Smooth muscle cell of the brain vasculature (primary cell): ENCODE measurements at places on chromosomes 12 and 14.

DNA sequence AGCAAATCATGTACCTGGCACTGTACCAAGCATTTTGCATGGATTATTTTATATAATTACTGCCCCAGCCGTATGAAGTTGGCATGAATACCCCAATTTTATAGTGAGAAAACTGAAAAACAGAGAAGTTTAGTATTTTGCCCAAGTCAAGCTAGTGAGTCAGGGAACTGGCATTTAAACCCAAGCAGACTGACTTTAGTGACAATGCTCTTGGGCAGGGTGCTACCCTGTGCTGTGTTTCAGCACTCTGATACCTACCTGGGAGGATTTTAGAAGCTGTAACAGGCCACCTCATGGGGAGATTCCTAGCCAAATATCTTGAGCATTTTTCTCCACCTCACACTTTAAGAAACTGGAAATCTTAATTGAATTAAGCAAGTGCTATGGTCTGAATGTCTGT is 98.1 kb upstream of the MAX start:
- DNase-seq, result no peak

DNA sequence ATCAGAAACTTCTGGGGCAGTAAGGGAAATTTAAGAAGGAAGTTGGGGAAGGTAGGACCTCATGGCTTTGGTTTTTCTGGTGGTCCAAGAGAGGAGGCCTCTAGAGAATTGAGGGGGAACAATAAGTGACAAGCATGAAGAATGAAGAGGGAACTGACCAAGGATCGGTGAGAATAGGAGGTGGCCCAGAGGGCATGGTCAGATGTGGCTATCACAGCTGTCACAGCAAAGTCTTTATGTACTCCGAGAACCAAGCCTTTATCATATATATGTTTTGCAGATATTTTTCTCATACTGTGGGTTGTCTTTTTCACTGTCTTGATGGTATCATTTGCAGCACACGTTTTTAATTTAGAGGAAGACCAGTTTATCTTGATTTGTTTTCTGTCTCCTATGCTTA is 64.3 kb downstream of the PPP2R5C start:
- no peak for DNase-seq

DNA sequence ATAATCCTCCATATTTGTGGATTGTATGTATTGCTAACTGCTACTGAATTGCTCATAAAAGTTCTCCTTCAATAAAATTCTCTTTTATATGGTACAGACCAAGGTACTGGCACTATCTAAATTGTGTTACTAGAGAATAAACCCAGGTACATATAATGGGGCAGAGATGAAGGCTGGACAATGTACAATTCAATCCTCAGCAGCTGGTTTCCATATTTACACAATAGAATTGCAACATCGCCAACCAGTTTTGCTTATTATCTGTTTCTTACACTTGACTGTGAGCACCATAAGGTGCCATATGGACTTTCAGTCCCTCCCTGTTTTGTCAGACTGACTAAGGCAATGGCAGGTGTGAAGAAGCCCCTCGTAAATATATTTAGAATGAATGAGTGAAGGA is 18.1 kb downstream of the KITLG start:
- no peak for DNase-seq

- no peak for DNase-seq
Observed at GRCh38 chr14:92382677-92383076, 59.7 kb downstream of the SLC24A4 start.

- no peak for DNase-seq
Observed at GRCh38 chr12:11905534-11905933, 165.2 kb upstream of the BCL2L14 start.

DNA sequence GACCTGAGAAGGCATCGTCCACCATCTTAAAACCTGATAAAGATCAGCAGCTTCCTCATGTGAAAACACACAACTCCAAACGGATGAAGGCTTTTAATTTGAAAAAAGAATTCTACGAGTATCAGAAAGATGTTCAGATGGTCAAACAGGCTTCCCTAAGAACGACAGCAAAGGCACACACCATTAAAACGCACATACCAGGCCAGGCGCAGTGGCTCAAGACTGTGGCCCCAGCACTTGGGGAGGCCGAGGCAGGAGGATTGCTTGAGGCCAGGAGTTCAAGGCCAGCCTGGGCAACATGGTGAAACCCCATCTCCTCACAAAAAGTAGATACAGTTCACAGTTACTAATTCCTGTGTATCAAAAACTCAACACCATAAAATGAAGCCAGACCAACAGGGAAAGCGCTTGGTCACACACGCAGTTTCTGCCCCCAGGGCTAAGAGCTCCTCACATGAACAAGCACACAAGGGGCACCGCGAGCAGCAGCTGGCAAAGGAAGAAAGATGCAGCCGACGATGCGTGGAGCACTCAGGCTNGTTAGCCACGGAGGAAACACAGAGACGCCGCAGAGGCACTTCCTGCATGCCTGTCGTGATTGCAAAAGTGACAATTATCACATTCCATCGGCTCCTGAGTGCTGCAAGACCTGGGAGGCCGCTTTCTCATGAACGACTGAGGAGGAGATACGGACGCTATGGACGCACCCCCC is 78.0 kb downstream of the NOC4L start:
- DNase-seq, result no peak

- no peak for DNase-seq
Observed at GRCh38 chr14:94345344-94346064, 22.4 kb upstream of the SERPINA6 start.

DNA sequence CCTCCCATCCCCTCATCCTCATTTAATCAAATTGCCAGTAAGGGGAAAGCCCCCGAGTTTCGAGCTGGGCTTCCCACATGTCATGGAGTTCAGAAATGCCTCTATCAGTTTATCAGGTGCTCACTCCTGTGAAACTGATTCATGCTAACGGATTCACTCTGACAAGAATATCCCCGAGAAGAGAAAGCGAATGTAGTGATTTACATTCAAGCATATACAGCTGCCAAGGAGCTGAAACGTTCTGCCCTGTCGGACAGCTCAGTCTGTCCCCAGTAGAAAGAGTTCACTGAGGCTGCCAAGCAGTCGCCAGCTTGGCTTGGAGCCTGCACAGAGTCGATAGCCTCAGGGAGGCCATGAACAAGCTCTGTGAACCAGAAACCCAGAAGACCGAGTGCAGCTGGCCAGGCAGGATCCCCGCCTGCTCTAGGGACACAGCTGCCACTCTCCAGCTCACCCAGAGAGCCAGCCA is 88.4 kb downstream of the TMCC3 start:
- DNase-seq, result no peak

GRCh38 chr12:113149361-113150150 is at the start of gene CFAP73:
Gene CFAP73 (plus strand): TSS chr12:113149724. CDS start chr12:113149858, 134 bp downstream.
- peak; percentile 37 for DNase-seq

DNA sequence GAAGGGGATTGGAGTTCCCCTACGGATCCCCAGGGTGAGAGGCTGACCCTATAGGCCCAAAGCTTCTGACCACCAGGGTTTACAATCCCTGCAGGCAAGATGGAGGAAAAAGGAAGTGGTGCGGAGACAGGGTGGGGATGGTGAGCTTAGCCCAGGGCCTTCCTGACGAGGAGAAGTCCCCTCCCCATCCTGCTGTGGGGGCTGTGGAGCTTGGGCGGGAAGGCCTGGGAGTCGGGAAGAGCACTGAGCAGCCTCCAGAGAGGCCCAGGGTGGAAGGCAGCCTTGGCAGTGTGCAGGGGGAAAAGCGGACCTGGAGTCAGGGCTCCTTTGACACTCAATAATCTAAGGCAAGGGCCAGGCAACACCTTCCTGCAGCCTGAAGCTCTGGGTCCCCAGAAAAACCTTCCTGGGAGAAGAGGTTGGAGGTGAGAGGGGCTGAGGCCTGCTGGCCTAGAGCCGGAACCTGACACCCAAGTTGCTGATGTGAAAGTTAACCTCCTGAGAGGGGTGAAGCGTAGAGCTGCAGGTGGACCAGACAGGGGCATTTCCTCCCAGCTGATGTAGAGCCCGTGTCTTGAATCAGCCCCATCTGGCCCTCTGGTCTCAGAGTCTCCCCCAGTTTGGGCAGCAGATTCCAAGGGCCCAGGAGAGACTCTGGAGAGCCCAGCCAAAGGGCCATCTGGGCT is 6.0 kb downstream of the HDAC7 start:
- DNase-seq, result no peak

DNA sequence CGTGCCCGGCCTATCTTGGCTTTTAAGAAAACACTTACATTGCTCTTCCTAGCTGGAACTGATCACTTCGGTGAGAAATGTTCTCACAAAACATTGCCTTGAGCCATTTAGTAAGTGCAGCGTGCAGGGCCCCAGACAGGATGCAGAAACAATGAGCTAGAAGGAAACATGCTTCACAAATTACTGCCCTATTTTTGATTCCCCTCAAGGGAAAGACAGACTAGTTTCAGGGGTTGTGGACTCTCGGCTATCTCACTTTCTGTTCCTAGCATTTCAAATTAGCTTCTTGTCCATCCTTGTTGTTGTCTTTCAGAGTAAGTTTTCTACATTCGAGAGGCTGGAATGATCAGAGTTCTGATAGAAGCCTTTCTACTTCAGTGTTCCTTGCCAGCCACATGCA is 21.6 kb downstream of the TGFB3 start:
- no peak for DNase-seq

DNA sequence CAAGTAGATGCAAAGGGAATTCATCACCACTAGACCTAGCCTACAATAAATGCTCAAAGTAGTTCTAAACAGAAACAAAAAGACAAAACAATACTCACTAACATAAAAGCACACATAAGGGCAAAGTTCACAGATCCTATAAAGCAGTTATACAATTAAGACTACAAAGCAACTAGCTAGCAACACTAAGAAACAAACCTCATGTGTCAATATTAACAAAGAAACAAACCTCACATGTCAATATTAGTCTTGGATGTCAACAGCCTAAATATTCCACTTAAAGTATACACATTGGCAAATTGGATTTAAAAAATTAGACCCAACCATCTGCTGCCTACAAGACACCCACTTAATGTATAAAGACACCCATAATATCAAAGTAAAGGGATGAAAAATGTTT is 152.7 kb downstream of the KCNK10 start:
- no peak for DNase-seq

- no peak for DNase-seq
Observed at GRCh38 chr14:92794547-92794941, 439 bp downstream of the GOLGA5 start.

DNA sequence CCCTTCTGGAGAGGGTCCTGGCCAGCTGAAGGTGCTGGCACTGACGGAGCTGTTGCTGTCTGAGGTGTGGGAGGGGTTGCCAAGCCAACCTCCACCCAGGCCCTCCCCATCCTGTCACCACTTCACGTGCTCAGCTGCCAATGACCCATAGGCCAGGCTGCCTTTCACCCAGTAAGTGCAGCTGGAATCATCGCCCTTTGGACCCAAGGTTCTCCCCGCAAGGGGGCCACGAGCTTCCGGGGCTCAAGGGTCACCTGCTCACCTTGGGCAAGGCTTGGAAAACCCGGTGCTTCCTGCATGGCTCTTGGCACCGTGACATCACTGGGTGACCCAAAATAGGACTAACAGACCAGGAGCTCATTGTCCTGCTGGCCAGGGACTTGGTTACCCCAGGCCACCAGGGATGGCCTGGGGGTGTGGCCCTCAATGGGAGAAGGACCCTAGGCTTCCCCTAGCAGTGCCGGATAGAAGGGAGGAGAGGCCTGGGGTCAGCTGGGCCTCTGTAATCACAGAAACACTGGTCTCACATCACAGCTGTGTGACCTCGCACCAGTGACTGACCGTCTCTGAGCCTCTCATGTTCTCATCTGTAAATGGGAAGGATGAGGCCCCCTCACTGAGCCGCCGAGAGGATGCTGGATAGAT is 51.3 kb downstream of the CCDC85C start:
- DNase-seq, result no peak

DNA sequence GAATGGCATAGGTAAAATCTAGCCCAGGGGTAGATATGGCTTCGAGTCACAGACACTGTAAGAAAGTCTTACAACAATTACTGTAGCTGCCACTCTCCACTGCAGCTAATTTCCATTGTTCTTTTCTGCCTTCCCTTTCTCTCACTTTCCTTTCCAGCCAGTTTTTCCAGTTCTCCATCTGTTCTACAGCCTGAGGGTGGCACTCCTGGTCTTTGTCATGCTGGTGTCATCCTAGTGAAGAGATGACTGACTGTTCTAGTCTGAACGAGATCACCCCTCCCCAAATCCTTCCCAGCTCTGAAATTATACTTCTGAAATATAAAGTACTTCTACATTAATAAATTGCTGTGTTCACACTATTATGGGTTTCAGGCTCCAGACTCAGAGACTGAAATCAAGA is 74.2 kb upstream of the CSRP2 start:
- DNase-seq, result no peak

DNA sequence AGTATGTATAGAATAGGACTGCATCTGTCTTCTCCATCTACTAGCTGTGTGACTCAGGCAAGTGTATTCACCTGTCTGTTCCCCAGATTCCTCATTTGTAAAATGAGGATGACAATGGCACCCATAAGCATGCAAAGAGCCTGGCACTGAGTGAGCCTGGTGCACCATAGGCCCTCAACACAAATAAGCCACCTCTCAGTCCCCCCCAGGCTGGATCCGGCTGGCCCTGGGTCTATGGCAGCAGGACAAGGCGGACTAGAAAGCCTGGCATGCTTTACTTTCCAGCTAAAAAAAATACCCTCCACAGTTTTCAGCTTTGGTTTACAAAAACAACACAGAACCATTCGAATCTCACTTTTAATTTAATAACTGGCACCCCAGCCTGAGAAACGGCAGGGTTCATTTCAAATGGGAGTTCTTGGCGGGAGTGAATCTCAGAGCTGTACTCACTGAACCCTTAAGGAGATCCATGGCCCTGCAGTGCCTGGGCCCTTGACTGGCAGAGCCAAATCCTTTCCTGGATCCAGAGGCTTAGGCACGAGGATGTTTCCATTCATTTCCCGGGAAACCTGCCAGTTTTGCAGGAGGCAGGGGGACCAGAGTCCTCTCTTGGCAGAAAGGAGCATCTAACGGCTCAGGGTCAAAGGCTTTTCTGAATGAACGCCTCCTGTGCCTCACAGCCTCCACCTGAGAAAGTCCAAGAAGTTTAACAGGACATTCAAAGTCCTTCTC is 17.7 kb downstream of the SYNE3 start:
- no peak for DNase-seq

GRCh38 chr14:24690492-24690891 is 56.5 kb upstream of the GZMB start:
- no peak for DNase-seq

GRCh38 chr14:48686650-48687049 is 899.5 kb downstream of the RPS29 start:
- DNase-seq, result no peak

GRCh38 chr12:101018540-101018939 is 191.5 kb downstream of the SLC5A8 start:
- DNase-seq, result no peak

- no peak for DNase-seq
Observed at GRCh38 chr12:52452101-52452500, at the start of gene KRT6B. Gene KRT6B (minus strand): TSS chr12:52452146. CDS start chr12:52452078, 68 bp downstream.

- DNase-seq, result no peak
Observed at GRCh38 chr14:22383515-22384166, 205.4 kb downstream of the DAD1 start.

DNA sequence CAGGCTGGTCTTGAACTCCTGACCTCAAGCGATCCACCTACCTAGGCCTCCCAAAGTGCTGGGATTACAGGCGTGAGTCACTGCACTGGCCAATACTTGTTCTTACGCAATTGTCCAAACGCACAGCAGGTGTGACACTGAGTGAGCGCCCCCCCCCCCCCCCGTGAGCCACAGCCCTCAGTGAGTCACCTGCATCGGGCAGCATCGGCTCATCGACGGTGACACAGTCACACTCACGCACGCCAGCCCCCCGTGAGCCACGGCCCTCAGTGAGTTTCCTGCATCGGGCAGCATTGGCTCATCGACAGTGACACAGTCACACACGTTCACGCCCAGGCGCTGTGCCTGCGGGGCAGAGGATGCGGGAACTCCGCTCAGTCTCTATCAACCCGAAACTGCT is 42.5 kb downstream of the GALNT9 start:
- DNase-seq, result no peak

GRCh38 chr12:126337556-126338441 is 1272.6 kb downstream of the AACS start:
- DNase-seq, result no peak
